NCI-H2081 treated with DMSO at 0.1 percent for 48 hours (cell line): ENCODE measurements at places on chromosomes 6 and 20.
A peak's percentile ranks its signal among the peaks of the same experiment; 100 is the strongest.

DNA sequence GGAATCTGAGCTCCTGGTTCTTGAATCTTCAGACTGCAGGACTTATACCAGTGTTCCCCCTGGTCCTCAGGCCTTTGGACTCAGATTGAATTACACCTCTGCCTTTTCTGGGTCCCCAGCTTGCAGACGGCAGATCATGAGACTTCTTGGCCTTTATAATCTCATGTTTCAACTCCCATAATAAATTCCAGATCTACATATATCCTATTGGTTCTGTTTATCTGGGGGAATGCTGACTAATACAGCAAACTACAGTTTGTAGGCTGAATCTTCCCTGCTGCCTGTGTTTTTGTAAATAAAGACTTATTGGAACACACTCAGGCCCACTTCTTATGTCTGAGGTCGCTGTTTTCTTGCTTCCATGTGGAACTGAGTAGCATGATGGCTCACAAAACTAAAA, 184.7 kb downstream of the HDGFL1 start:
- DNase-seq = no peak

DNA sequence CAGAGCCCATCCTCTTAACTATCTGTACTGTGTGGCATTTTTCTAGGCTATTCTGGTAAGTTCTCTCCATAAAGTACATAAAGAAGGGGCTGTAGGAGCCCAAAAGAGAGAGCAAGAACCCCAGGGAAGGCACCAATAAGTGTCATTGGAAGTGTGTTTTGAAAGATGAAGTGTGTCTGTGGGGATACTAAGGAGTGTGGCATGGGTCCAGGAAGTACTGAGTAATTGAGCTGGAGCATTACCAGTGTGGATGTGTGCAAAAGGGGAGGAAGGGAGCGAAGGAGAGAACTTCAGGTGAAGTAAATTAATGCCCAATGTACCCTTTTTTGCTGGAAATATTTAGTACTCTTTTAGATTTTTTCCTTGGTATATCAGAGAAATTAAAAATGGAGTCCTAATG, 63.9 kb downstream of the KCNS1 start:
- no peak for DNase-seq

DNA sequence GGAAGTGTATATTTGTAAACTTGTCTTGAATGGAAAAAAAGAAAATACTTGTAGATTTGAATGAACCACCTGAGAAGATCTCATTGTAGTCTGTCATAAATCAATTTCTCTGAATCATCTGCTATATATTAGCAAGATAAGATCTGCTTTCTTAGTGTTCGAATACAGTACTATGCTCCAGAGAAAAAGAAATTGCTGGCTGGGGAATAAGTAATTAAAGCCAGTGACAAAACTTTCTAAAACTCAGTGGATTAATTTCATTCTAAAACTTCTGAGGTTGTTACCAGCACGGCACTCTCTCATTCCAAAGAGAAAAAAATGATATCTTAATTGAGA, 22.4 kb upstream of the MROH8 start:
- DNase-seq = no peak

DNA sequence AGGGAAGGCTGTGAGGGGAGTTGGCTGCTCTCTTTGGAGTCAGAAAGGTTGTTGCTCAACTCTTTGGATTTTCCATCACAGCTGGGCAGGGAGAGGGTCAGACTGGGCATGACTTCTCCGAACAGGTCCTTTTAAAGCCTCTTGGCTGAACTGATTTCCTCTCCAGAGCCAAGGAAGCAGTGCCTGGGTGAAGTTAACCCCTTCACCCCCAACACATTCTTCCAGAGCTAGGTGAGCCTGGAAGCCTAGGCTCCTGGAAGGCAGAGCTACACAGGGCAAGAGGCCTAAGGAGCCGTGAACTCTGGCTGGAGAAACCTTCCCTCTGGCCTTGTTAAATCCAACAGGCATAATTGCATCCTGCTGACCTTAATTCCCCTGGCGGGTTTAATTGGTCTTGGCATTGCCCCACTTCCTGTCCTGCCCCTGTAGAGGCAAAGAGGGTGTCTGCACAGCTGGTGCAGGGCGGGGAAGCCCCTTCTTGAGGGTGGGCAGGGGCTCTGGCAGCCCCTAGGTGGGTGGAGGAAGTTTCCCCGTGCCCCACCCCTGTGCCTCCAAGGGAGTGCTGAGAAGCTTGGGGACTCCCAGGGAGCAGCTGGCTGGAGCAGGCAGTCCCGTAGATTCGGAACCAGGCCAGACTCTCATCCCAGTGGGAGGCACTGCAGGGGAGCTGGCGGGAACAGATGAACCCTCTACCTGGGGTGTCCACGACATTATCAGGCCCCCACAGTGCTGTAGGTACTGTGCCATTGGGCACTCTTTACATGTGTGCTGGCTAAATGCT, 3.6 kb upstream of the MYLK2 start:
- DNase-seq = peak; percentile 43

DNA sequence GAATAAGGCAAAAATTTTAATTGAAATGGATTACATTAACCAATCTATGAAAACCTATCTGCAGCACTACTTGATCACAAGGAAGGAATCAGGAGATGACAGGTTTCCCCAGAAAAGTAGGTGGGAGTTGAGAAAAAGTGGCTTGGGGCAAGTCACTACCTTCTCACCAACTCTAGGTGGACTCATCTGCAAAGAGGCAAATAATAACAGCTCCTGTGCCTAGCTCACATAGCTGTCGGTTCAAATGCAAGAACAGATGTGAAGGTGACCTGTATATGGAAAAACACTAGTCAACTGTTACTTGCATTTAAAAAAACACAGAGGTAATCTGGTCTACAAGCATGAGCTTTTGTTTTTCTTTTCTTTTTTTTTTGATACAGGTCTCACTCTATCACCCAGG, 67.2 kb downstream of the POPDC3 start:
- DNase-seq = no peak

GRCh38 chr20:2563116-2563515, 26.7 kb downstream of the TMC2 start:
- no peak for DNase-seq

GRCh38 chr20:9177278-9177677, 108.4 kb downstream of the PLCB4 start:
- no peak for DNase-seq

DNA sequence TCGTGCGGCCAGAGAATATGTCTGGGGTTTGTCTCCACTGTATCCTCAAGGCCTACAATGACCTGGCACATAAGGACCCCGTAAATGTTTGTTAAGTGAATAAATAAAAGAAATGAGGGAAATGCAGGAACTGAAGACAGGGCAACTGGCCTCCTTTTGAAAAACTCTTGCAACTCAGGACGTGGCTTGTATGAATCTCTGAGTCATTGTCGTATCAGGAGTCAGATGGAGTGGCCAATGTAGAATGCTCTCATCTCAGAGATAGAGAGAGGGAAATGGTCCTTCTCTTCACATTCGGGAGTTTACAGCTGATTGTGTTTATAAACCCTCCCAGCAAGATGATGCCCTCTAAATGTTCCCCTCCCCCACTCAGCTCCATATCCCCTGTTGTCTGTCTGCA, 57.1 kb downstream of the UST start:
- no peak for DNase-seq

GRCh38 chr6:16006681-16007080, 122.2 kb upstream of the MYLIP start:
- DNase-seq = no peak

DNA sequence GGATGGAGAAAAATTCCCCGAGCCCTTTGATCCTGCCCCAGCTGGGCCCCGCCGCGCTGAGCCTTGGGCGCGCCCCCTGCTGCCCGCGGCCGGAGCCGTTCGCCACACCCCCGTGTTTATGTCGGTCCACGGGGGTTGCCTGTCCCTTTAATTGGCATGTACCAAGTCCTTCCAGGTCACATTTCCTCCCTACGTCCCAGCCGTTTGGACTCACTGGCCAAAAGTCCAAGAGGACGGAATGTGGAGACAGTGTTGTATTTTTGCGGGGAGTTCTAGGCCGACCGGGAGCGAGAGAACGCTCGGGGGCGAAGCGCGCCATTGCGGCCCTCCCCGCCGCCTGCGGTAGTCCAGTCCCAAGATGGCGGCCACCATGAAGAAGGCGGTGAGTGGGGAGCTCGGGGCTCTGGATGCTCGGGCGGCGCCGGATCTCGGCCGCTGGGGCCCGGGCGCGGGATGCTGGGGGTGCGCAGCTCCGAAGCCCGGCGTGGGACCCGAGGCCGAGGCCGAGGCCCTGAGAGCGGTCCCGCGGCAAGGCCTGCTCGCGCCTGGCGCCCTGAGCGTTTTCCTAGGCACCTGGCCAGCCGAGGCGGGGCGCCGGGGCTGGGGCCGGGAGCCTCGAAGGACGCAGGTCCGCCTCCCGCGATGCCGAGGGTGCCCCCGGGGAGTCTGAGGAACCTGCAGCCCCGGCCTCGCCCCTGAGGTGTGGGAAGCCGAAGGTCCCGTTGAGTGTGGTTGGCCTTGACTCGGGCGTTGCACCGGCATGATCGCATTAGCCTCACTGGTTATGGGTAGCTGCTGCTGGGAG, at the start of gene PFDN4:
PFDN4 (plus strand) TSS at position 345 of the 805 bp plus-strand sequence; CDS start at position 359, 14 bp downstream.
- DNase-seq = no peak

DNA sequence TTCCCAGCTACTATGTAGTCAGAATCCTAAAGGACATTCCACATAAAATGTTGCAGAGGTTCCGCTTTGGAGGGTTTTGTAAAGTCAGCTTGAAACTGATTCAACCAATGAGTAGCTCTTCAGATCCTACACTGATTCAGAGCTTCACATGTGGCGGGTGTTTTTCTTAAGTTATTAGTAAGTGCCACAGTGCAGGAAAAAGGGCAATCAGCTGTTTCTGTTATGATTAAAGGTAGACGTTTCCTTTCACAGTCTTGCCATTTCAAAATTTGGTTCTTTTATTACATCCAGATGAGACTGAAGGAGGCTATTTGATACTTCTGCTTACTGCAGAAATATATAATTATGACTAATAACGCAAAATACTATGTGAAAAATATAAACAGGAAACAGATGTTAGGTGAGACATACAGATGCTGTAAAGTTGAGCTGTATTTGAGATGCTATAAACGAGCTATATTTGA, 443.9 kb downstream of the CDKAL1 start:
- no peak for DNase-seq
